Stimulated activated CD8-positive, alpha-beta memory T cell treated with anti-CD3 and anti-CD28 coated beads, Interleukin-7, amount 100 ng/mL, for 48 hours (primary cell): ENCODE measurements at places on chromosomes 3 and 15.

- DNase-seq: no peak
Measured at GRCh38 chr3:141114816-141115460, 63.8 kb downstream of the SPSB4 start.

DNA sequence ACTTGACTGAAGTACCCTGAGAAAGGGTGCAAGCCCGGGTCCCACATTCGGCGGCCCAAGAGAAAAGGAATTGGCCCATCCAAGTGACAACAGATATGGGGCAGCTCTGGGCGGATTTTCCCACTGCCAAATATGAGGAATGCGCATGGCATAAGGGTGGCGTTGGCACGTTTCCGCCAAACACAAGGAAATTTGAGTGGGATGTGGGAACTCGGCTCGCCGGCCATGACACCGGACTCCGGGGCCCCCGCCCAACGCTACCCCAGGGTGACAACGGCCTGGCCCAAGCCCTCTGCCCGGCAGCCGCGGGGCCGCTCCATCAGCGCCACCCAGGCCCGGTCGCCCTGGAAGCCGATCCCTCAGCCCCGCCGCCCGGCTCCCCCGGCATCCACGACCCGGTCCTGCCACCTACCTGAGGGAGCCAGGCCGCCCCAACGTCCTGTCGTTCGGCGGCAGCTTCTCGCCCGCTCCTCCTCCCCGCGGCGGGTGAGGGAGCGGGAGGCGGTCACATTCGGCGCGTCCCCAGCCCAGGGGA lies 449 bp downstream of the RAF1 start:
- DNase-seq: no peak

DNA sequence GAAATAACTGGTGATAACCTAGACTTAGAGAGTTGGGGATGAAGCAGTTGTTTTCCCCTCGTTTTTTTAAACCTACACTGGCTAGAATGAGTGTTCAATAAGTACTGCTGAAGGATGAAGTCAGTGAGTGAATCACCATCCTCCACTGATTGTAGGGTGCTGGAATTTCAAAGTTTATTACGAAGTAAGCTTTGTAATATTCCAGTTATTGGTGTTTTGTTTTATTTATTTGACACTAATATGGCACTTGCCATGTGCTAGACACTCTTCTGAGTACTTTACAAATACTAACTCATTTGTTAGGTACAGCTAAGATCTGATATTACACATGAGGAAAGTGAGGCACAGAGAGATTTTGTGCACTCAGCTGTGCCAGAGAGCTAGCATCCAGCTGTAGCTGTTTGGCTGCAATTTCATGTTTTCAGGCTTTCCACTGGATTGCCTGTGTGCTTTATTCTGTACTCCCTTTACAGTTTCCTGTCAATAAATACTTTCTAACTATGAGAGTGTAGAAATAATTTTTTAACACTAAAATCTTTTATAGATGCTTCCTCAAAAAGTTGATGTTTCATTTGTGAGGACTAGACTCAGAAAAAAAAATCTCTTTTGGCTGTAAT lies 5.8 kb downstream of the MAP2K5 start:
- DNase-seq: no peak

DNA sequence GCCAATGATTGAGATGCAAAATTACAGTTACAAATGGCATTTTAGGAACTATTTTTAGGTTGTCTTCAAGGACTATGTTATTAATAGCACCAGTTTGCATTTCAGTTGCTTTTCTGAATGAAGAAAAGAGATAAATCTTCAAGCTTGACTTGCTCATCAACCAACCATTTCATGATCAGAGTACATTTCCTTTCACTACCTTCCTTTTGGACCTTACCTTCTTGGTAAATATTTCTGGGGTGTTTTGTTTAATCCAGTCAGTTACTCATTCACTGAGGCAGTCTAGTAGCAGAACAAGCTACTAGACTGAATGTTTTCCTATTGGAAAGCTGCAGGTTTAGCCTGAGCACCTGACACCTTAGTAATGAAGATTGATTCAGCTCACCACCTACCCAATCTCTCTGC lies 8.2 kb downstream of the SLC27A2 start:
- DNase-seq: no peak

DNA sequence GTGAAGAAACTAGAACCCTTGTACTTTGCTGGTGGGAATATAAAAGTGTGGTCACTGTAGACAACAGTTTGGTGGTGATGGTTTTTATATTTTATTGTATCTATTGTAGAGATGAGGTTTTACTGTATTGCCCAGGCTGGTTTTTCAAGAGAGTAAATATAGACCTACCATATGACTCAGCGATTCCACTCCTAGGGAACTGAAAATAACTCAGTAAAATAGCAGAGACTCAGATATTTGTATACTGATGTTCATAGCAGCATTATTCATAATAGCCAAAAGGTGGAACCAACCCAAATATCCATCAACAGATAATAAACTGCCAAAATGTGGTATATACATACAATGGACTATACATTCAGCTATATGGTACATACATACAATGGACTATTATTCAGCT lies 68.8 kb upstream of the IL12A start:
- no peak for DNase-seq

DNA sequence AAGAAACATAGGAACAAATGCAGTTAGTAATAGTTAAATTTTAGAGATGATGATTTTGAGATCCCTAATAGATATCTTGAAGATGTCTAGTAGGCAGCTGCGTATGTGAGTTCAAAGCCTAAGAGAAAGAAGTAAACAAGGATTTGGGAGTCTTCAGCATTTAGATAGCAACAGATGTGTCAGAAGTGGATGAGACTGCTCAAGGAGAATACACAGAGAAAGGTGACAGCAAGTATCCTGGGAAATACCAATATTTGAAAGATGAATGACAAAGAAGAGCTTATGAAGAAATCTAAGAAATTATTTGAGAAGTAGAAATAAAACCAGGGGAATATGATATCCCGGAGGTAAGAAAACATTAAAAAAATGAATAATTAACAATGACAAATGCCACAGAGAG lies 130.9 kb downstream of the PCCB start:
- DNase-seq: no peak

DNA sequence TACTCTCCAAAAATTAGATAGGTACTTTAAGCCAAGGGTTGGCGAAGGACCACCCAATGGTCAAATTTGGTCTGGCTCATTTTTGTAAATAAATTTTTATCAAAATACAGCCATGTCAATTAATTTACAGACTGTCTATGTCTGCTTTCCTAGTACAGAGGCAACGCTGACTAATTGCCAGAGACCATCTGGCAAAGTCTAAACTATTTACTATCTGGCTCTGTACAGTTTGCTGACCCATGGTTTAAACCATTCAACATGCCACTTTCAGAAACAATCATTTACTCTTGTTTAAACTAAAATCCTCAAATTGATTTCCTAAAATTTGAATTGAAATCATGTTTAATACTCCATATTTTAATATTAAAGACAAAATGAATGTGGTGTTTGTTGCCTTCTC lies 25.9 kb downstream of the CBLB start:
- DNase-seq: no peak

DNA sequence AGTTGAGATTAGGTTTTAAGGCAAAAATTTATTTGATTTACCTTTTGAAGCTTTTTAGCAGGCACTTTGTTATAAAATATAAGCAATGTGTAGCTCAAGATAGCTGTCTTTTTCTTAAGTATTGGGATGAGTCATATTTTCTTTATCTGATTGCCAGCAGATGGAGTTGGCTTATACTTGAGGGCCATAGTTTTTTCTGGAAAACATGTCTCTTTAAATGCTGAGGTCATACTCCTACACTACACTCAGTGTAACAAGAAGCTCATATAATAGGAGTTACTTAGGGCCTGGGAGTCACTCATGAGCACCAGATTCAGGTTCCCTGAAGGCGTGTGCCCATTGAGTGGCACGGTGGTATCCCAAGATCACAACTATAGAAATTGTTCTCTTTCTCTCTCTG lies 579.8 kb downstream of the EDEM1 start:
- no peak for DNase-seq

DNA sequence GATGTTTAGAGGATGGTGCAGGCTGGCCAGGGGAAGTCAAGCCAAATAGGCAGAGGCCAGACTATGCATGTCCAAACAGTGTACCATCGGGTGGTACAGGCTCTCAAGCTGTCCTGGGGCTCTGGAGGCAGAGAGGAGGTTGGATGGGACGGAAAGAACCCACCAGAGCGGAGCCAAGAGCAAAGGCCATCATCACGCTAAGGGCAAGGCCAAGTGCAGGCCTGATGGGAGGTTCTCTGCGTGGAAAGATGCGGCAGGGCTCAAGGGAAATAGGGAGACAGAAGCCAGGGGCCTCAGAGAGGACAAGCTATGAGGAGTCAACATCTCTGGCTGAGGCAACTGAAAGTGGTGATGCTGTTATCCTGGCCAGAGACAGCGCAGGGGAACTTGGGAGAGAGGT lies 102.7 kb downstream of the ASB7 start:
- DNase-seq: no peak

DNA sequence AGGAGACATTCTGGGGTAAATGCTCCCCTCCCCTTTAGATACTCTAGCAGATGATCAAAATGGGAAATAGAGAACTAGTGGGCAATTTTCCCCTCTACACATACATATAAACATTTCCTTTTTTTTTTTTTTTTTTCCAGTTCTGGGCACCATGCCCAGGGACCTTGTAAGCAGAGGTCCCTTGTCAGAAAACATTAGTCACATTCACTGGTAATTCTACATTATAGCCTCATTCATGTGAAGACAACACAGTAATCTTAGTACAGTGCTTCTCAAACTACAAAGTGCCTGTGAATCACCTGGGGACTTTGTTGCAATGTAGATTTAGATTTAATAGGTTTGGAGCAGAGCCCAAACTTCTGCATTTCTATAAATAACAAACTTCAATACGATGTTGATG lies 60.1 kb upstream of the ACTC1 start:
- DNase-seq: no peak

DNA sequence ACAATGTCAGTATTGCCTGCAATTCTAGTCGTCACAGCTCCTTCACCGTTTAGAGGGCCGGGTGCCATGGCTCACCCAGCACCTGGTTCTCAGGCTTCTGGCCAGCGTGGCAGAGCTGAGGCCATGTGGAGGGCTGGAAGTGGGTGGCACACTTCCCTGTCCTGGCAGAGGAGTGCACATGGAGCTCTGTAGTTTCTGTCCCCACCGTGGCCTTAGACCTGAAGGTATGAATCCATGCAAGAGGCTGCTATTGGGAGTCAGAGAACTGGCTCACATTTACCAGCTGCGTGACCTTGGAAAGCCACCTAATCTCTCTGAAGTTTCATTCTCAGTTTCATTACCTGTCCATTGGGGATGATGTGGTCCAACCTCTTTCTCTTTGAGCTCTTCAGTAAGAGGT lies 22.2 kb downstream of the EPHB1 start:
- no peak for DNase-seq

DNA sequence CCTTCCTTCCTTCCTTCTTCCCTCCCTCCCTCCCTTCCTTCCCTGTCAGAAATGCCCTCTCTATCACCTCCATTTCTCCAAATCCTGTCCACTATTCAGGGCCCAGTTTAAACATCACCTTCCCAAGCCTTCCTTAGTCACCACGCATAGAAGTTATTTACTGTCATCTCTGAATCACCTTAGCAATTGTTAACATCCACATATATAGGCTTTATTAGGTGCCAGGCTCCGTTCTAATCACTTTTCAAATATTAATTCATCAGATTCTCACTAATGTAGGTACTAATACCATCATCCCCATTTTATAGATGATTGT lies 1.1 kb upstream of the MAGEF1 start:
- no peak for DNase-seq

DNA sequence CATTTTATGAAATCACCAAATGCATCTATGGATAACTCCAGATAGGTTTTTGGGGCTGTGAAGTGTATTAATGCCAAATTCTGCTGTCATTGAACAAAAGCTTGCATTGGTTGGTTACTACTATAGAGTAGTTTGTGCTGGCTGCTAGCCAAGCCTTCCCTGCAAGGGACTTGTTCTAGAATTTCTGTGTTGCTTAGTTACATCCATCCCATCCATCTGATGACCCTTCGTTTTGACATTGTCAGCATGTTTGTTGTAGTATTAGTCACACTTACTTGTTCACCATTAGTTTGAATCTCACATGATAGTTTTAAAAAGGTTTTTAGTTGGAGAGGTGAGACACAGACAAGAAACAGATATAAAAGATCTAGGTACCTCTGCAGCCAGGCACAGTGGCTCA lies 7.0 kb upstream of the NIPA2 start:
- no peak for DNase-seq

GRCh38 chr3:45024542-45025255 lies 1.4 kb upstream of the CLEC3B start:
- no peak for DNase-seq

DNA sequence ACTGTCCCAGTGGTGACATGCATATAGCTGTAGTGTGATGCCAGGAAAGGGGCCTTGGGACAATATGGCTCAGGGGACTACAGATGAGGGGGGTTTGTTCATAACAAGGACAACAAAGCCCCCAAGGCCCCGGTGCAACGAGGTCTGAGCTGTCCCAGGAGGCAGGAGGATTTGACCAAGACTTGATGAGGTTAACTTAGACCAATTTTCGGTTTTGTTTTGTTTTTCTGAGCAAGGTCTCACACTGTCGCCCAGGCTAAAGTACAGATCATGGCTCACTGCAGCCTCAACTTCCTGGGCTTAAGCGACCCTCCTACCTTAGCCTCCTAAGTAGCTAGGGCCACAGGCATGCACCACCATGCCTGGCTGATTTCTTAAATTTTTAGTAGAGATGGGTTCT lies 23.8 kb downstream of the EFCAB12 start:
- DNase-seq: no peak

DNA sequence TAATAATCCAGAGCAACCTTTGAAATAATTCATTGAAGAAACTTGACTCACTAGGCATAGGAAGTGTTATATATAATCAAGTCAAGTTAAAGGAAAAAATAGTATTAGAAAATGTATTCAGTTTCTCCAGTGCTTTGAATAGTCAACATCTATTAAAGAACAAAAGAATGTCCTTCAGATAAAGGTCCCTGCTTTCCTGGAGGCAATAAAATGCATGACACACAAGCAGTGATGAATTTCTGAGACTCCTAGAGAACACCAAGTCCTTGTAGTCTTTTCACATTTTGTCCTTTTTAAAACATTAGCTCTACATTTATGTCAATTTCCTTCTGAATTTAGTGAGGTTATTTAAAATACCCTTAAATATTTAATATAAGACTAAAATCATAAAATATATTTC lies 695.5 kb downstream of the EPHA3 start:
- no peak for DNase-seq

DNA sequence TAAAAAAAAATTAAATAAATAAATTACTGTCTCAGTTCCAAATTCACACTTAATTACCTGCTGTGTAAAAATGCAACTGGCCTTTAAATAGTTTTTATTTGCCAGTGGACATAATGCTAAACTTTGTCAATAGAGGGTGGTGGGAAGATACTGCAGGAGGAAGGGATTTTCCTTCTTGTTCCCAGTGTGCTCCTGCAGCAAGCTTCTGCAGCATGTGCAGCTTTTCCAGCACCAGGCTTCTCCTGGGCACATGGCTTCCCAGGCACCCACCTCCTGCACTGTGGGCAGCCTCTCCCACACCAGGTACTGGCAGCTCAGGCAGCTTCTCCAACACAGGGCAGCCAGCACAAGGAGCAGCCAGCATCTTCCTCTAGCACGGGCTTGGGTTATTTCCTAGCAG lies 29.6 kb upstream of the BBX start:
- no peak for DNase-seq

GRCh38 chr15:58588096-58588495 lies 156.3 kb downstream of the LIPC start:
- no peak for DNase-seq
